ENCODE measurements at places on chromosomes 1 and 21. TPM values are rescaled to one million over a fixed set of nuclear protein-coding genes. Genes with fewer than 3 reads are reported as not detected.

The DCDC2B gene
- total RNA-seq, result not detected

The TRIM67 gene
- 0.10 TPM for total RNA-seq

The HPCA gene
- total RNA-seq, result 0.21 TPM

DNA sequence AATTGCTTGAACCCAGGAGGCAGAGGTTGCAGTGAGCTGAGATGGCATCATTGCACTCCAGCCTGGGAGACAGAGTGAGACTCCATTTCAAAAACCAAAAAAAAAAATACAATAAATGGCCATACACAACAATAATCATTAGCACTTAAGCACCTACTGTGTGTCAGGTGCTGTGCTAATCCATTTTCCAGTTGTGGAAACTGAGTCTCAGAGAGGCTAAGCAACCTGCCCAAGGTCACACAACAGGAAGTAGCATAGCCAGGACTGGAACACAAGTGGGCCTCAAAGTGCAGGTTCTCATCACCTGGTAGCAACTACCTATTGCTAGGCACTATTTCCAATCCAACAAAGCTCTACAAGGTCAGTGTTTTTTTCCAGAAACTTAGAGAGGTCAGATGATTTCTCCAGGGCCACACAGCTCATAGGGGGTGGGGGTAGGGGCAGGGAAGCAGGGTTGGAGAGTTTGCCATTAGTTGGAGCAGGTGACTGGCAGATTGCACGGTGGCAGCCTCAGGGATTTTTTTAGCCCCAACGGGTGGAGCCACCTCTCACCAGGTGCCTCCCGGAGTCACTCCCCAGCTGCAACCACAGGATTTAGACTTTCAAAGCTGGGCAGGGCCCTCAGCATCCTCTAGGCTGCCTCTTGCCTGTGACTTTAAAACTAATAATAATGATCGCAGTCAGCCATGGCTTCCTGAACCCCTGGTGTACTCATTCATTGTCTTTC is 52.5 kb upstream of the ID3 start:
- no peak for DNase-seq

DNA sequence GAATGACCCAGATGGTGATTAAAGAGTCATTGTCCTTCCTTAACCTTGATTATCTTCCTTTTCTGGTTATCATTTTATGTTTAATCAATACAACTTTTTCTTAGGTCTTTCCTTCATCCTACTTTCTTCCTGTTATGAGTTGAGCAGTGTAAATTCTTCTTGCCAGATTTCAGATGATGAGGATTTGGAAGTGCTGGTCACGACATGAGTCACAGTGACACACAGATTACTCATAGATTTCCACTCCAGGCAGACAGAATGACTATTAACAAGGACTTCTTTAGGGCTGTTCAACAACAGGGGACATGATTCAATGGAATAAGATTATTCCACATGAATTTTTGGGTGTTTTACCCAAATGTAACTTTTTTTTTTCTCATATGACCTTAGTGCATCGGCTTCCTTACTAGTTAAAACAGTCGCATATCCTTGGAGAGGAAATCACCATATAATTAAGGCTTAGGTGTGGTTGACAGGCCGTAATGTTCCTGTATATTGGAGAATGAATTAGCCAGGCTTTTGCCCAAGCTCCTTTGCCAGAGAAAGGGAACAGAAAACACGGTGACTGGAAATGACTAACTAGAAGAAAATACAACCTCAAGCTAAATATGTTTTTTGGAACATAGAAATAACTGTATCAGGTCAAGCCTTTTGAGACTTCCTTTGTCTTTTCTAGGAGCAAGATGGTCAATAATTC is 44.2 kb downstream of the PRRX1 start:
- DNase-seq, result peak; percentile 28

DNA sequence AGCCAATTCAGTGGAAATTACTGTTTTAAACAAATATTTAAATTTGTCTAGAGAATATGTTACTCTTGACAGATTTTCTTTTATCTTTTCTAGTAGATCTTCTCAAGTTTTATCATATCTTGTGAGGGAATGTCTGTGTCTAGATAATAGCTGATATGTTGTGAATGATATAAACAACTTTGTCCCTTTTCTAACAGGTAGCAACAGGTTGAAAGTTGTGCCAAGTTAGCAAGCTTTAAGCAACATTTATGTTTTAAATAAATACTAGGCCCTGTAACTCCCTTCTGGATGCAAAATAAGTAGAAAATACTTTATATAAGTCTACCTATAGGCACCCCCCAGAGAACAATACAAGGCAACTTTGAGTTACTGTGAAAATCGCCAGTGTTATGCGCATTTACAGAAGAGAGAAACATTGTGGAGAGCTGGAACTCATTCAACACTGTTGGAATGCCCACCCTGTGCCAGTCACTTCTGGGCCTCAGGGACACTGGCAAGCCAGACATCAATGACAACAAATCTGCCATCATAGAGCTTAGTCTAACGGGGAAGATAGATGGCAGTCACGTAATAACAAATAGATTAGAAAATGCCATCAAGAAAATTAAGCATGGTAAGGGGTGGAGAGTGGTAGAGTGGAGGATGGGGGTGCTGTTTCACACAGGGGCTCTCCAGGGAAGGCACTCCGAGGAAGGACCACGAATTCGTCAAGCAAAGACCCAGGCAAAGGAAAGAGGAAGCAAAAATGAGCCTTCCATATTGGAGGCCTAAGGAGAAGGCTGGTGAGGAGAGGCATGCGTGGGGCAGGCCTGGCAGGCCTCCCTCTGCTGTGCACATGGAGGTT is 4.4 kb downstream of the MAP3K21 start:
- no peak for DNase-seq

DNA sequence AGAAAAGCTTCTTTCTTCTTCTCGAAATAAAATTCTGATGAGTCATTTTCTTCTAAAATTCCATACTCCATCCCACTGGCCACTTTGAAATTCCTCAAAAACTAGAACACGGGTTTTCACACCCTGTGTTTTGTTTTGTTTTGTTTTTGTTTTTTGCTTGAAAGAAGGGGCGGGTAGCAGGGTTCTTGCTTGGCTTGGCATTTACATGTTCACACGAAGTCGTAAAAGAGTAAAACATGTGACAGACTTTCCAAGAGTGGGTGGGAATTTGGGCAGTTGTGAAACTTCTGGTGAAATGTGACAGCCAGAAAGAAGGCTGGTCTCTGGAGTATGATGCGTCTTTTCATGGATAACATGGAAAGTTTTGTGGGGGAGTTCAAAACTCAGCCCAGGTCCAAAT is 47.1 kb upstream of the FMN2 start:
- no peak for DNase-seq

- DNase-seq, result no peak
These were observed 140.5 kb downstream of the NEK7 start for GRCh38 chr1:198297281-198297680.
